ENCODE measurements at places on chromosomes 13 and 19.

DNA sequence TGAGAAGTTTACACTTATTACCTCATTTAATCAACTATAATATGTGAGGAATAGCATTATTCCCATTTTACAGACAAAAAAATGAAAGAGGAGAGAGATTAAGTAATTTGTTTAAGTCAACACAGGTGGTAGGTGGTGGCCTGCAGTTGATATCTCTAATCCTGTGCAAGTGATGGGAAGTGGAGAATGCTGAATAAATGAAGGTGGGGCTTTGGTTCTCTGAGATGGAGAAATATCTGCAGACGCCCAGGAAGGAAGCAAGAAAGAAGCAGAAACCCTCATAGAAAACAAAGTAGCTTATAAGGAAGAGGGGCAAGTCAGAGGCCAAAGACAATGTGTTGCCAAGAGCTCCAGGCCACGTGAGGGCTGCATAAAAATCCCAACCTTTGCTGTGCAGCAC lies 274.3 kb downstream of the NHLRC3 start:
- no peak for DNase-seq

GRCh38 chr19:11535792-11536595 lies 2.7 kb upstream of the CNN1 start:
- DNase-seq, result peak; percentile 82

- no peak for DNase-seq
These were observed 8.2 kb downstream of the FCGBP start for GRCh38 chr19:39926170-39926760.

DNA sequence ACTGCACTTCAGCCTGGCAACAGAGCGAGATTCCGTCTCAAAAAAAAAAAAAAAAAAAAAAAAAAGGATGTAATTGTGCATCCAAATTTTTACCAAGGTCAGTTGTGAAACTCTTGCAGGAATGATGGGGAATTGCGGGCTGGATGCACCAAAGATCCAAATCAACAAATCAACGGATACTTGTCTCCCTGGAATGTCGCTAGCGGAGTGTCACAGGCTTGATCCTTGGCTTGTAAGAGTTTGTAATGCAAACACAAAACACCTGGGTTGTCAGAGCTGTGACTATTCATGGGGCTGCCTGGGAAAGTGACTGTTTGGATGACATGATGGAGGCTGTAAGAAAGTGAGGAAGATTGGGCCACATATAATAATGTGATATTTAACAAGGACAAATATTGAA lies 4.2 kb downstream of the KANK3 start:
- no peak for DNase-seq

DNA sequence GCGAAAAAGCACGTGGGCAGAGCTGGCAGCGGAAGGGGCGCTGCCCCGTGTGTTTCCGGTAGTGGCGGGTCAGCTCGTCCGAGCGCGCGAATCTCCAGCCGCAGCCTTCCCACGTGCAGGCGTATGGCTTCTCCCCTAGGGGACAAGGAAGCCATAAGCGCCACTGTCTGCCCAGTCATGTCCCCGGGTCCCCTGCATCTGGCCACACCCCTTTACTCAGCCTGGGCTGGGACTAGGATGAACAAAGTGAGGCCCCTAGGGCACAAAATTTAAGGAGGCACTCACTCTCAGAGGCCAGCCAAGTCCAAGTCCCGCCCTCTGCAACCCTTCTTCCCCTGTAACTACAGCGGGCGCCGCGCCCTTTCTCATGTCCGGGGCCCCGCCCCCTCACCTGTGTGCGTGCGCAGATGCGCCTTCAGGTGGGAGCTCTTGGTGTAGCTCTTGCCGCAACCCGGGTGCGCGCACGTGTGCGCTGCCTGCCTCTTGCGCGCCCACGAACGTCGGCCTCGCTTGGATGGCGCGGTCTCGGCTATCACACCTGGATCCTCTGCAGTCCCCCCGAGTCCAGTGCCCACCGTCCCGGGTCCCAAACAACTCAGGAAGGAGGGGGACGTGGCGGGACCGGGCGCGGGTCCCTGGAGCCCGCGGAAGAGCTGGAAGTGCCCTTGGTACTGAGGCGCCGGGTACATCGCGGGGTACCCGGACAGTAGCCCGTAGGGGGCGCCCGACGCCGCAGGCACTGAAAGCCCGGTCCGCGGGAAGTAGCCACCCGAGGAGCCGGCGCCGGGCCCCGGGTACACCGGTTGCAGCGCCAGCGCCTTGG lies 1.9 kb downstream of the KLF1 start:
- peak; percentile 75 for DNase-seq

GRCh38 chr13:98307463-98308085 lies 130.5 kb upstream of the RNF113B start:
- no peak for DNase-seq

- DNase-seq, result no peak
These were observed 428.7 kb downstream of the NDFIP2 start for GRCh38 chr13:79909644-79910043.

Measured in activated CD4-positive, CD25-positive, alpha-beta regulatory T cell (primary cell).